Activated CD4-positive, alpha-beta T cell treated with anti-CD3 and anti-CD28 coated beads, Interleukin-2, amount 10 ng/mL, durations not matched to agents 24 days and 14 days (primary cell): ENCODE measurements at places on chromosomes 2 and 18.
A peak's percentile ranks its signal among the peaks of the same experiment; 100 is the strongest.

GRCh38 chr2:219507581-219508443 lies 6.5 kb upstream of the ASIC4 start:
- no peak for DNase-seq

- DNase-seq = no peak
Measured at GRCh38 chr2:107358362-107358761, 468.3 kb upstream of the RGPD4 start.

- no peak for DNase-seq
Measured at GRCh38 chr2:165214093-165214492, 10.2 kb upstream of the SCN3A start.

DNA sequence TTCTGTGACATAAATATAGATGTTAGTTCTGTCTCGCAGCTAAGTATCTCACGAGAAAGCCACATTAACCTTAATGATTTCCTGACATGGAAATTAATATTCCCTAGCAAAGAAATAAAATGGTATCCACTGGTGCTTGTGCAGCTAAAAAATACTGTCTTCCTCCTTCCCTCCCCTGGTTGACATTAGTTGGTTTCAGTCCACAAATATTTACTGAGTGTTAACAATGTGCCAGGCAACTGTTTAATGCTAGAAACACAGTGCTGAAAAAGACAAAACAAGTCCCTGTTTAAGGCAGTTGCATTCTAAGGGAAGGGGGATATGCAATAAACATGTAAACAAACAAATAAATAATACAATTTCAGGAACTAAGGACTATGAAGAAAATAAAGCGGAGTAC lies 44.2 kb upstream of the VPS54 start:
- no peak for DNase-seq

GRCh38 chr2:38578832-38579231 lies 23.9 kb downstream of the HNRNPLL start:
- no peak for DNase-seq

DNA sequence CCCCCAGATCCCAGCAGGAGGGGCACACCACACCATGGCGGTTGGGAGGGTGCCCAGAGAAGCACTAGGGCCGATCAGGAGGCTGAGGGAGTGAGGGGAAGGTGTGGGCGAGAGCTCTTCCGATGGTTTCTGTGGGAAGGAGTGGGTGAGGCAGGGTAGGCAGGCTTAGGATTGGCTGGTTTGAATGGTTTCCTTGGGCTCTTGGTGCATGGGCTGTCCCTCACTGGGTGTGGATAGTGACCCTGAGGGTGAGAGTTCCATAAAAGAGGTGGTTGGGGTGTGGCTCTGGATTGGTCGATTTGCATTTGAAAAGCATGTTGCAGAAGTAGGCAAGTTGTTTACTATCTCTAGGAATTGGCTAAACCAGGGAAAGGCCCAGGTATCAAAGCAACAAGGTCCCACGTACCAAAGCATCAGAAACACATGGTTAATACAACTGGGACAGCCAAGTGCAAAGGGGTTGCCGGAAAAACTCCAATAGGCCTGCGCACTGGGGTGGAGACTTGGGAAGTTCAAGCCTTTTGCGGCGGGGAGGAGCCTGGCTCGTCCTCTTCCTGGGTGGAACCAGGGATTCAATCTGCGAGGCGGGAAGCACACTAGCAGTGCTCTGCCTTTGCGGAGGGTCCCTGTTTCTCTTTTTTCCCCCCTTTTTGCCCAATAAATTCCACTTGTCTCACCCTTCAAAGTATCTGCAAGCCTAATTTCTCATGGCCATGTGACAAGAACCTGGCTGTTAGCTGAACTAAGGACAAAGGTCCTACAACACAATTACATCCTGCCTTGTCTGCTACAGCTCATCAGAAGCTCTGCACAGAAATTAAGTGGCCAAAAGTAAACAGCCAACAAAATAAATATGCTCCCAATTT lies 43.2 kb downstream of the IL1R2 start:
- no peak for DNase-seq

GRCh38 chr2:19357402-19358241 lies 801 bp downstream of the OSR1 start:
- DNase-seq = peak; percentile 60

- DNase-seq = no peak
Measured at GRCh38 chr2:227822416-227823003, 8.9 kb downstream of the CCL20 start.

- DNase-seq = no peak
Measured at GRCh38 chr2:58609326-58609725, 368.2 kb upstream of the FANCL start.

DNA sequence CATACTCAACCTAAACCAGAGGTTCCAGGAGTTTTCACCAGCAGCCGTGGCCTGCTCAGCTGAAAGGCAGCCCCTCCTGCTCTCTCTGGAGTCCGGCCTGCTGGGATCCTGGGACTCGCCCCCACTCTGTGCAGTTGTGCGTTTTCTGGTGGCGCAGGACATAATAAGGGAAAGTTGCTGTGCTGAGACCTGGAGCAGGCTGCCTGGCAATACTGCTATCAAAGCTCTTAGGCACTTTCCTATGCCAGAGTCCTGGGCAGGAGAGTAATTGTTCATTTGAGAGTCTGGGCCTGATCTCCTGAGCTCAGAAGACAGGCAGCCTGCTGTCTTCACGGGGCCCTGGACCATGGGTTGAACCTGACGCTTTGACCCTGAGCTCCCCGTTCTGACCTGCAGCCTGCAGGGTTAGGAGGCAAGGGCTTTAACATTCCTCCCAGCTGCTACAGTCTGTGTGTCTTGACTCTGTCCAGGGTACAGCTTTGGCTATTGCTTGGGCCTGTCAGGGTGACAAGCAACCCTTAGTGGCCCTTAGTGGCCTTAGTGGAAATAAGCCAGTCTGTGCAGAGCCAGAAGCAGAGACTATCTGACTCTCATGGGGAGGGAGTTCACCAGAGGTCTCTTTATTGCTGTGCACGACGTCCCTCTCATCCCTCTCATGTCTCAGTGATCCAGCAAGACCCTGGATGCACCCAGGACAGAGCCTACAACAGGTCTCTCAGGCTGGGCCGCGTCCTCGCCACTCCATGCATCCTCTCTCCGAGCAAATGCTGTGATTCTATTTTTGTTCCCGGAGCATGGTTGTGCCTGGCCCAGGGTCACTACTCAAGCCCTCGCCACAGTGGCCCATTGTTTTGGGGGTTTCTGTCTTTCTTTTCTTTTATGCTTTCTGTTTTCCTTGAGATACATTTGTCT lies 60.6 kb downstream of the ACKR3 start:
- DNase-seq = no peak

DNA sequence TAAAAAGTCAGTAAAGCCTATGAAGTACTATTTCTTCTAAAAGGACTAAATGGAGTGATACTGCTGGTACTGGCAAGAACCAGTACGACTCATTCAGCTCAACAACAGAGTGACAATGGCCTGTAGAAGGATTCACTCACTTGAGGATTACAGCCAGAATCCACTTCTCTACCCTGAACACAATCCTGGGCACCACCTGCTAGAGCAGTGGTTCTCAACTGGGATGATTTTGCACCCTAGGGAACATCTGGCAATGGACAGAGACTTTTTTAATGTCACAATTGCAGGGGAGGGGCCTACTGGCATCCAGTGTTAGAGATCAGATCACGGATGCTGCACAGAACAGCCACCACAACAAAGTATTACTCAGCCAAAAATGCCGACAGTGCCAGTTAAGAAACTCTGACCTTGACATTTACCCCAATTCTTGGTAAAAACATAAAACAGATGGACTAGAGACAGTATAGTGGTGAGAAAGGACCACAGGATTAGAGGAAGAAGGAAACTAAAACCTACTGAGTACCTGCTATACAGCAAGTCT lies 5.0 kb downstream of the SPIRE1 start:
- DNase-seq = peak; percentile 73

DNA sequence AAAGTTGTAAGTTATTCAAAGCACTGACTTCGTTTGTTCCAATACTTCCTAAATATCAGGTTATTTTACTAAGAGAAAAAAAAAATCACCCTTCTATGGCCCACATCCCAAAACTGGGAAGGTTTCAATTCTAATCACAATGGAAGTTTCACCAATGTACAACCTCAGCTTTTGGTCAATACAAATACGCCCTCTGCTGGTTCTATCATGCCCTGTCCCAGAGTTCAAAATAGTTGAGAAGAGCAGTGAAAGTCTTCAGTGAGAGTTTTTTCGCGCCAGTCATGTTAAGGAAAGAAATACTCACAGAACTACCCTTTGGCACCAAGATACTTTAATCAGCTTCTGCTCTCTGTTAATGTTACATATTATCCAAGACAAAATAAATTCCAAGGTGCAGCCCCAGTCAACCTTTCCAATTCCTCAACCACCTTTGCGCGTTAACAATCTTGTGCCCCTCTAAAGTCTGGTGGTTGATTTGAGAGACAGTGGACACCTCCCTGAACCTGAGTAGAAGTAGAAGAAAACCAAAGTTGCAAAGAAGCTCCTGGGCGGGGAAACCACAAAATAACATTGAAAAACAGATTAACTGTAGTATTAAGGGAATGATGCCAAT lies 59.9 kb downstream of the SUMO1 start:
- DNase-seq = peak; percentile 87

- no peak for DNase-seq
Measured at GRCh38 chr2:191696001-191696400, 18.1 kb downstream of the NABP1 start.

DNA sequence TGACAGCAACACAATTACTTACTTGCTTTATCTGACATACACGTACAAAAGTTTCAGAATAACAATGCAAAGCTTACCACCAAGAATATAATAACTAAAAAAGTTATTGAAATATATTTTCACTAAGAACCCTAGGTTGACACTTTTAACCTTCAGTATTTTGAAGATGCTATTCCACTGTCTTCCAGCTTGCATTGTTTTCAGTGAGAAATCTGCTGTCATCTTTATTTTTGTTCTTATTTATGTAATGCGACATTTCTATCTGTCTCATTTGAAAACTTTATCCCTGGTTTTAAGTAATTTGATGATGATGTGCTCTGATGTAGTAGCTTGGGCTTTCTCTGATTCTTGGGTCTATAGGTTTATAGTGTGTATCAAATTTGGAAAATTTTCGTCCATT lies 165.0 kb upstream of the SMIM21 start:
- DNase-seq = no peak

DNA sequence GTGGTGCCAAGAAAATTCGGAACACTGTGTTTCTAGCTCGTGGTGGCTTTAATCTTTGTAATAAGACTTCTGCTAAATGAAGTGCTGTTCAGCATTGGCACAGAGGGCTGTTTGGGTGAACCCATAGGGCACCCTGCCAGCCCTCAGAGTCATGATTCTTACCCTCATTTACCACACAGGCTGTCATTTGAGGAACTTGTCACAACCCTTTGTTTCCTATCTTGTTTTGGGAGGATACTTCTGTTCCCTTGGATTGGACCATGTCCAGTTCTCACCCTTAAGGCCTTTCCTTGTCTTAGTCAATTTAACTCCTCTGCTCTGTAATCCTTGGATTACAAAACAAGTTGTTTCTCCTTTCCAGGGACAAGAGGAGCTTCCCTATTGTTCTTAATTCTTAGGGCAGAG lies 225.7 kb downstream of the MTX2 start:
- DNase-seq = no peak

- no peak for DNase-seq
Measured at GRCh38 chr2:191014653-191015020, 666 bp upstream of the STAT1 start.

DNA sequence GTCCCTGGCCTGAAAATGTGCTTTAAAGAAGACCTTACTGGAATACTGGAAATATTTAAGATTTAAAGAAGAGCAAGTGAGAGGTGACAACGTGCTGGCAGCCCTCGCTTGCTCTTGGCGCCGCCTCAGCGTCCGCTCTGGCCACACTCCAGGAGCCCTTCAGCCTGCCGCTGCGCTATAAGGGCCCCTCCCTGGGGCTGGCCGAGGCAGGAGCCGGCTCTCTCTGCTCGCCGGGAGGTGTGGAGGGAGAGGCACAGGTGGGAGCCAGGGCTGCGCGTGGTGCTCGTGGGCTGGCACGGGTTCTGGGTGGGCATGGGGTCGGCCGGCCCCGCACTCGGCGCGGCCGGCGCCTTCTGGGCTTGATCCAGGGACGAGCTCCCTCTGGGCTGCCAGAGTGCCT lies 2.9 kb upstream of the COQ10B start:
- no peak for DNase-seq

GRCh38 chr2:75560768-75561565 lies at the start of gene EVA1A:
Gene EVA1A (minus strand): TSS chr2:75560939. CDS start chr2:75518140, 42,799 bp downstream.
- DNase-seq = peak; percentile 58

GRCh38 chr2:174053355-174054151 lies 88.4 kb upstream of the SP3 start:
- no peak for DNase-seq

DNA sequence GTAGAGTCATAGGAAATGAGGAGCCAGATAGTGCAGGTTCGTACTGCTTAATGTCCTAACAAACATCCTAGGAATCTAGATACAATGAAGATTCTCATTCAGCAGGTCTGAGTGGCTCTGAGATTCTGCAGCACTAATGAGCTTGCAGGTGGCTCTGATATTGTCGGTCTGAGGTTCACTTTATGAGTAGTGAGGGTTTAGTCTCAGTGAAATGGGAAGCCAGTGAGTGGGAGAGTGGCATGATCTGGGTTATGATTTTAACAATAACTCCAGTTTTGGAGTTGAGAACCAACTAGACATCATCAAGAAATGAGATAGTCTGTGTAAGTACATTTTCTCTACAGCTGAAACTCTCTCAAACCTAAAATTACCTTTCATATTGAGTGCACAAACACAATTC lies 166.8 kb upstream of the SP5 start:
- DNase-seq = no peak

DNA sequence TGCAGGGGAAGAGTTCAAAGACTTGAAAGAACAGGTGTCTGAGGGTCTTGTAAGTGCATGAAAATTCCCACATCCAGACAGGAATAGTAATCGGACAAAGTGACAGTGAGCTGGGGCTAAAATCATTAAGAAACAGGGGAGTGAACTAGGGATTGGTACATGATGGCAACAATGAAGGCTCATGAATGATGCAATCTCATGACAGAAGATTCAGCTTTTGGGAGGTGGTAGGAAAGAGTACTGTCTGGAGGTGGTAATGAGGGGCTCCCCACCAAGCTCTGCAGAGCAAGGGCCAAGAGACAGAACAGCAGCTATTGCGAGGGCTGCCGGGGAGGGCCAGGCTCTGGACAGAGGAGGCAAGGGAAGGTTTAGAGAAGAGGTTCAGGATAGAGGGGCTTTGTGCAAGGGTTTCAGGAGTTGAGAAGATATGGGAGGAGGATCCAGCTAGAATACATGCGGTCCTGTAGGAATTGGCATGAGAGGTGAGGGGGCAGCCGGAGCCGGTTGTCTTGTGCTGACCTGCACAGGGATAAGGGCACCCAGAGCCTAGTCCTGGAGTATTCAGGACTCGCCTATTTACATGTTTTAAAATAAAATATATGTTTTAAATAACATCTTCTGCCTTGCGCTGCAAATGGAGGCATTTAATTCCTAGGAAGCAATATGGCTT lies 31.4 kb downstream of the MAP3K20 start:
- no peak for DNase-seq

- peak; percentile 87 for DNase-seq
Measured at GRCh38 chr18:32040936-32041335, 22.3 kb downstream of the RNF125 start.

GRCh38 chr18:45197526-45197970 lies 417.7 kb upstream of the SLC14A2 start:
- DNase-seq = no peak

GRCh38 chr2:177721818-177722567 lies 329.4 kb downstream of the AGPS start:
- no peak for DNase-seq

GRCh38 chr18:11074889-11075288 lies 74.5 kb downstream of the PIEZO2 start:
- DNase-seq = no peak

- DNase-seq = no peak
Measured at GRCh38 chr2:102523651-102524050, 50.6 kb downstream of the SLC9A4 start.
